ENCODE measurements at places on chromosomes 12 and 14.
A peak's percentile ranks its signal among the peaks of the same experiment; 100 is the strongest.

- no peaks in the 10 kb centered on the region for H3K27me3 ChIP-seq
- DNase-seq = peak; percentile 79
- H3K4me3 ChIP-seq = no peak overlapping the region
- H3K36me3 ChIP-seq = peaks cover 34% of the 10 kb centered on the region
- H3K27ac ChIP-seq = peak overlapping the region; percentile 81
Measured at GRCh38 chr12:47863985-47864384, 40.8 kb downstream of the VDR start.

- no peaks in the 10 kb centered on the region for H3K27me3 ChIP-seq
- H3K27ac ChIP-seq = no peak overlapping the region
- no peaks in the 10 kb centered on the region for H3K4me1 ChIP-seq
- no peak overlapping the region for H3K4me3 ChIP-seq
- DNase-seq = no peak
Measured at GRCh38 chr12:72485017-72485701, 213.0 kb downstream of the TRHDE start.

GRCh38 chr12:19572920-19573558 lies 133.7 kb downstream of the AEBP2 start:
- H3K27me3 ChIP-seq = no peaks in the 10 kb centered on the region
- H3K4me1 ChIP-seq = peaks cover 10% of the 10 kb centered on the region

GRCh38 chr12:109731231-109731731 lies 17.7 kb downstream of the FAM222A start:
- DNase-seq = no peak
- H3K4me3 ChIP-seq = no peak overlapping the region
- H3K4me1 ChIP-seq = no peaks in the 10 kb centered on the region
- no peaks in the 10 kb centered on the region for H3K27me3 ChIP-seq
- no peak overlapping the region for H3K27ac ChIP-seq

DNA sequence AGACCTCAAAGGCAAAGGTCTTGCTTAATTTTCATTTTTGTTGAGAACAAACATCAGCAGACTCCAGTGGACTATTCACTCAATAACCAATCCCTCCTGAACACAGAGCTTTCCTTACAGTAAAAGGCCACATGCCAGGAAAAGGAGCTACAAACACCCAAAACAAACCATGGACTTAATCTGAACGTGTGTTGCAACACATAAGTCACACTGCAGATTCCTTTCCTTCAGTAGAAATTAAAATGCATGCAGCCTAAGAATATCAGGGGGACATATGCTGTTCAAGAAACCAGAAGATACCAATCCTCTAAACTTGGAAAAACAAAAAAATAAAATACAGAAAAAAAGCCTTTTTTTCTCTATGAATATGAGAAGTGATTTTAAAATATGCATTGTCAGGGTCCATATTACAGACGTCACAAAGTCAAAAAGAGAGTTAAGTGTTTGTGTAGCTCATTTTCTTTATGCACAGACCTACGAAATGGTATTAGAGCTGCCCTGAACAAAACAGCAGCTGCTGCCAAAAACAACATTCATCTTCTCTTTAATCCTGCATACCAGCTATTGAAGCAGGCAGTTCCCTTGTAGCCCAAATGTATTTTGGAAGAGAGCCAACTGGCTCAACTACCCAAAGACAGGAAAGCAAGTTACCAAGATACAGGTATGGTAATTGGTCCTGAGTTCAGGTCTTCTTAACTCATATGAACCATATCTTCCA lies 26.2 kb downstream of the KITLG start:
- peak overlapping the region; percentile 34 for H3K4me3 ChIP-seq
- no peaks in the 10 kb centered on the region for H3K27me3 ChIP-seq
- H3K36me3 ChIP-seq = peaks cover 6% of the 10 kb centered on the region
- peaks cover 35% of the 10 kb centered on the region for H3K4me1 ChIP-seq

- no peak for DNase-seq
- no peaks in the 10 kb centered on the region for H3K4me1 ChIP-seq
- H3K4me3 ChIP-seq = no peak overlapping the region
- H3K27me3 ChIP-seq = no peaks in the 10 kb centered on the region
- no peak overlapping the region for H3K27ac ChIP-seq
Measured at GRCh38 chr12:5173511-5174011, 129.9 kb downstream of the KCNA5 start.

DNA sequence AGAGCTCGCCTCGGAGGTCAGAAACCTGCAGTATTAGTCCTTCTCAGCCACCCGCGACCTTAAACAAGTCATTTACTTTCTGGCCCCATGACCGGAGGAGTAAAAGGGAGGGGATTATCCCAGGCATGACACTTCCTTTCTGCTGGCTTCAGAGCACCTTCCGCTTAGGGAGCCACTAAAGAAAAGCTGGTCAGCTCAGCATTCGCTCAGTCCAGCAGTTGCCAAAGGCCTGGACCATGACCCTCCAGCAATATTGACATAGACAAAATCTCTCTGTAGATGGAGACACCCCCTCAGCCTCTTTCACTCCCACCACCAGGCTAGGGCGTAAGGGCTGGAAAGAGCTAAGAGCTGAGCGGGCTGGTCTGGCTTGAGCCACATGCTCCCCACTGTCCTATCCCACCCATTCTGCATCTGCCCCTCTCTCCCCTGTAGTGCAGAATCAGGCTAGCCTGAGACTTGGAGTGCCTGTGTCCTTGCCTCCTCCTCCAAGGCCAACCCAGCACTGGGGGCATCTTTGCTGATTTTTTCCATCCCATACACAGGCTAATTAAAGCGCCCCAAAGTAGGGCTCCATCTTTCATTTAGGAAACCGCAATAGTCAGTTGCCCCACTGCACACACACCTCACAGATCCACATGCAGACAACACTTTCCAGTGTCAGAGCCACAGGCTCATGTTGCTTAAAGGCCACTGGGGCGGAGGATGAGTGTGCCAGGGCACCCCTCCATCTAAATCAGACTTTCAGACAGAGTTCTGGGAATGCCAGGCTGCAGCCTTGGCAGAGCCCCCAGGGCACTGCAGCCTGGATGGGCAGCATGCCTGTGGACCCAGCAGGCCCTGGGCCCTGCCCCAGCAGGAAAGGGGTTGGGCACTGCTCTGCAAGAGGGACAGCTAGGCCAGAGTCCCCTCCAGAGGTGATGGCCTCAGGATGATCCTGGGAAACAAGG lies 4.0 kb upstream of the CPNE6 start:
- no peak overlapping the region for H3K4me3 ChIP-seq
- no peaks in the 10 kb centered on the region for H3K36me3 ChIP-seq
- no peaks in the 10 kb centered on the region for H3K4me1 ChIP-seq
- no peak for DNase-seq
- H3K27me3 ChIP-seq = peaks cover 54% of the 10 kb centered on the region

All from MCF 10A (cell line).